Fibroblast of skin of left biceps (primary cell): ENCODE measurements at places on chromosomes 16 and 17.

DNA sequence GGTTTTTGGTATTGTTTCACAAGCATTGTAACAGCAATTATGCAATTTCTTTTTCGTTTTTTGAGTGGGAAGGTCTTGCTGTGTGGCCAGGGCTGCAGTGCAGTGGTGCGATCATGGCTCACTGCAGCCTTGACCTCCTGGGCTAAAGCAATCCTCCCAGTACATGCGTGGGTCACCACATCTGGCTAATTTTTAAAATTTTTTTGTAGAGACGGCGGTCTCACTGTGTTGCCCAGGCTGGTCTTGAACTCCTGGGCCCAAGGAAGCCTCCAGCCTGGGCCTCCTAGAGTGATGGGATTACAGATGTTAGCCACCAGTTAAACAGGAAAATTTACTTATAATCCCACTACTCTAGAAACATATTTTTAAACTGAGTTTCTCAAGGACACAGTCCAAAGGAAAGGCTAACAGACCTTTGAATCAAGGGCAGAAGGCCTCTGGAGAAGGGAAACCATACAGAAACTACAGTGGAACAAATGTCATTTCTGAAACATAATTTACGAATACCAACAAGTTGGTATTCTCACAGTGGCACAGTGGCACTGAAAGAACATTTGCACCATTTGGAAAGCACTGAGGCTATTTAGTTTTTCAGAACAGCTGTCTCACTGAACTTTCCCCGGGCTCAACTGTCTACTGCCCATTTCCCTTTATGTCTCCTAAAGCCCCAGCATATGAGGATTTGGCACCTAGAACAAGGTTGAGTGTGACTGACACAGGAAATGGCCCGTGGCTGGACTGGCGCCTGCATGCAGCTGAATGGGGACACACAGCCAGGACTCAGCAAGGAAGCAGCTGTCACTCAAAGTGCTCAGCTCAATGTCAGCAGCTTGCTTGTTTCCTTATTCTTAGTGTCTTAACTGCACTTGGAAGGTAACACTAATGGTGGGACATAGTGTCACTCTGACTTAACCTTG, 2.8 kb upstream of the PRKAR1A start:
- no peak for DNase-seq

DNA sequence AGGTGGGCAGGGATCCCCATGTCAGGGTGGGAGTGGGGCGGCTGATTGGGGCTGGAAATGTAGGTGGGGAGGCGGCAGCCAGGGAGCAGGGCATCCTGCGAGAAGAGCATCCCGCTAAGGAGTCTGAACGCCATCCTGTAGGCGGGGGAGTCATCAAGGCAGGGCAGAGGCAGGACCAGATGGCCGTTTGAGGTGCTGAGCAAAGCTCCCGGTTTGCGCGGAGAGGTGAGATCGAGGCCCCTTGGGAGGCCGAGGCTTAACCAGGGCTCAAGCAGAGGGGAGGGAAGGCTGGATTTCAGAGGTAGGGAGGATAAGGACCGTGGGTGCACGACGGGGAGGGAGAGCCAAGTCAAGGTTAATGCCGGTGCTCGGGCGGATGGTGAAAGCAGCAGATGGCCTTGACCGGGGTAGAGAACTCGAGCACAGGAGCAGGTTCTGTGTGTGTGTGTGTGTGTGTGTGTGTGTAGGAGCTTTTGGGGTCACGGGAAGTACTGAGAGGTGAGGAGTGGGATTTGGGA, 472 bp upstream of the NME2 start:
- DNase-seq: no peak

GRCh38 chr16:22663389-22664064, 150.4 kb upstream of the HS3ST2 start:
- no peak for DNase-seq

DNA sequence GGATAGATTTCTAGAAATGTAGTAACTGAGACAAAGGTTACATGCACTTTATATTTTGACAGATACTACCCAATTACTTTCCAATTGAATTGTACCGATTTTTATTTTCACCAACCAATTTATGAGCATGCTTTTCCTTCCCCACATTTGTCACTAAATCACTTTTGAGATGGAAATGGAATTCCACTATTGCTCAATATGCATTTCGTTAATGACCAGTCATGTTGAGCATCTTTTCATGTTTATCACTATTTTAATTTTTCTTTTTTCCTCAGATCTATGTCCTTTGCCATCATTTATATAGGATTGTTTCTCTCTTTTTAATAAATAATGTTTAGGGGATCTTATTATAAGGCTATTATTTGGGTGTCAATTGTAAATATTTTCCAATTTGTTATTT, 102.8 kb upstream of the SMIM36 start:
- DNase-seq: no peak

DNA sequence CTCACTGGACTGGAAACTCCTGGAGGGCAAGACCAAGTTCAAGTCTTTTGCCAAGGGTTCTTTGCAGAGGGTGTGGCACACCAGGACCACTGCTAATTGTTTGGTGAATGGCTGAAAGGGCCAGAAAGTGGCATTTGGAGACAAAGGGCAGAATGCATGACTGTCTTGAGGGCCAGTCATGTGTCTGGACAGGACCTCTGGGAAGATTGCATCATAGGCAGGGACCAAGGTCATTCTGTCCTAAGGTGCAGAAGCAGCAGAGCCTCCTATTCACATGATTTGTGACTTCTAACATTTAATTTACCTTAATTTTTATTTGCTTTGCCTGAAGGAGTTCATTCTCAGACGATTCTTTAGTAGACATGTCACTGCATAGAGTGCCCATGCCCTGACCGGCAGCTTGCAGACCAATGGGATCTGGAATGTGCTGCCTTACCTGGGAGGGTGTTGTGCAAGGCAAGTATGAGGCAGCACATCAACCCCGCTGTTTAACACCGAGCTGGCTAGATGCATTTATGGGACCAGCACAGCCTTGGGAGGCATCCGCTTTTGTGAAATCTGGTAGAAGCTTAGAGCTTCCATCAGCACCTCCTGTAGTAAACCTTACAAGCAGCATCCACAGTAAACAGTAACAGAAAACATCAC, 62.3 kb upstream of the MAF start:
- DNase-seq: no peak

DNA sequence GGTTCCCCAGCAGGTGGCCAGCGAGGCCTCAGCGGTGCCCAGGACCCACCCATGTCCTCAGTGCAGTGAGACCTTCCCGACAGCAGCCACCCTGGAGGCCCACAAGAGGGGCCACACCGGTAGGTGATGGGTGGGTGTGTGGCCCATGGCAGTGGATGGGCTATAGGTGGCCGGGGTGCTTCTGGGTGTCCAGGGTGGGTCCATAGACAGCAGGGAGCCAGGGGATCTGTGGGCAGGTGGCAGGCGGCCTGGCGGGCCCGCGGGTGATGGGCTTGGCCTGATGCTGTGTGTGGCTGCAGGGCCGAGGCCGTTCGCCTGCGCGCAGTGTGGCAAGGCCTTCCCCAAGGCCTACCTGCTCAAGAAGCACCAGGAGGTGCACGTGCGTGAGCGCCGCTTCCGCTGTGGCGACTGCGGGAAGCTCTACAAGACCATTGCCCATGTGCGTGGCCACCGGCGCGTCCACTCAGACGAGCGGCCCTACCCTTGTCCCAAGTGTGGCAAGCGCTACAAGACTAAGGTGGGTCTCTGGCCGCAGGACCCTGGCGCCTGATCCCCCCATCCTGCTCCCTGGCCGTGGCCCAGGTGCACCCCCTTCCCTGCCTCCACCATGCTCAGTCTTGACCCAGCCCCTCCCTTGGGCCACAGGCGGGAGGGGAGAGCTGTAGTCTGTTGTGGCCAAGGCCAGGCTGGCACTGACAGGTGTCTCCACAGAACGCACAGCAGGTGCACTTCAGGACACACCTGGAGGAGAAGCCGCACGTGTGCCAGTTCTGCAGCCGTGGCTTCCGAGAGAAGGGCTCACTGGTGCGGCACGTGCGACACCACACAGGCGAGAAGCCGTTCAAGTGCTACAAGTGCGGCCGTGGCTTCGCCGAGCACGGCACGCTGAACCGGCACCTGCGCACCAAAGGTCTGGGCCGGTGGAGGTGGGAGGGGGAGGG, 2.1 kb upstream of the DNASE1L2 start:
- DNase-seq: no peak

- no peak for DNase-seq
Measured at GRCh38 chr17:18956581-18956980, 4.6 kb downstream of the SLC5A10 start.

DNA sequence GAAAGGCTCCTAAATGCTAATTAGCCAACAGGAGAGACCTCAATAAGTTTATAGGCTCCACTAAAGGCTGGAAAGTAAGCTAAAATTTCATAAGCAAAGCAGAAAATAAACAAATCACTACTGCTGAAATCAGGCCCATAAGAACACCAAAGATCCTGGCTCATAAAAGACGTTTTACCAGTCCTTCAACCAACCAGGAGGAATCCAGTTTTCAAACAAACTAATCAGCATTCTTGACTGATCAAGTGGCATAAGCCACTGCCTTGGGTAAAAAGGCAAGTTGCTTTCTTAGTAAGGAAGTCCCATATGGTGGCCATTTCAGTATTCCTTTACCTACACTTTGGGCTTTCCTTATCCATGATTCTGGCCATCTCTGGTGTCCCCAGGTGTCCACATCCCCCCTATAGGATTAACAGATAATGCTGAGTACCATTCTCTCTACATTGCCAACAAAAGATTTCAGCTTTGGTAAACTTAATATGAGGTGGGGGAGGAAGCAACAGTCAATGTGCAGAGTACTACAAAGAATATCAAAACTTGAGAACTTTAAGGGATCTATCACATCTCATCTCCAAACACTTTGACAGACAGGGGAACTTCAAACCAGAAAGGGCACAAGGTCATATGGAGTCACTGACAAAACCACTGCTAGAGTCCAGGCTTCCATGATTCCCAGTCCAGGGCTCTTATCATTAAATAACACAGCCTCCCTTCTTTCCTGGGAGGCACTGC, 1.3 kb downstream of the TOM1L2 start:
- no peak for DNase-seq

DNA sequence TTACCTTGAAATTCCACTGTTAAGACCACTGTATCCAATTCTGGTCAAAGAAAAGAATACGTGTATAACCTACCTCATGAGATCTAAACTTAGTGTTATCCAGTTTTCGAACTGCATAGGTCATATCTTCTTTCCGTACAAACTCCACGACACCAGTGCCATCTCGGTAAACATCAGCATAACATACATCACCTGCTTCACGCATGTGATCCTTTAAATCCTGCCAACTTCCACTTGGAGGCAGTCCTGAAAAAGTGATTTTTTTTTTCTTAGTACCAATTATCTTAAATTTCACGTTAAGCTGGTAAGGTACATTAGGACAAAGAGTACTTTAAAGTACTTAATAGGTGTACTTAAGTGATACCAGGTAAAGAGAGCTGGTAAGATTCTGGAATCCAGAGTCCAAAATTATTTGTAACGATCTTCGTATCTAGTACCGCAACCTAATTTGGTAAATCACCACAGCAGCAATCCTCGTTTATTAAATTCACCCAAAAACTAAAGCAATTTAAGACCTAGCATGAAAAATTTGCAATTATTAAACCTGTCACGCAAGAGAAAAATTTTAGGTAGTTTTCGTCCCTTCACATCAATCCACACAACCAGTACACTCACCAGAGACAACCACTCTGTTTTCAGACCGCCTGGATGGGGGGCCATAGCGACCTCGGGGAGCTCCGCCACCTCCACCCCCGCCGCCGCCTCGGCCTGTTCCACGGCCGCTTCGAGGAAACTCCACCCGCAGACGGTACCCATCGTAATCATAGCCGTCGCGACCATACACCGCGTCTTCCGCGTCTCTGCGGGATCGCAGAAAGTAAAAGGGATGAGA, 1.1 kb downstream of the SRSF1 start:
- DNase-seq: no peak

DNA sequence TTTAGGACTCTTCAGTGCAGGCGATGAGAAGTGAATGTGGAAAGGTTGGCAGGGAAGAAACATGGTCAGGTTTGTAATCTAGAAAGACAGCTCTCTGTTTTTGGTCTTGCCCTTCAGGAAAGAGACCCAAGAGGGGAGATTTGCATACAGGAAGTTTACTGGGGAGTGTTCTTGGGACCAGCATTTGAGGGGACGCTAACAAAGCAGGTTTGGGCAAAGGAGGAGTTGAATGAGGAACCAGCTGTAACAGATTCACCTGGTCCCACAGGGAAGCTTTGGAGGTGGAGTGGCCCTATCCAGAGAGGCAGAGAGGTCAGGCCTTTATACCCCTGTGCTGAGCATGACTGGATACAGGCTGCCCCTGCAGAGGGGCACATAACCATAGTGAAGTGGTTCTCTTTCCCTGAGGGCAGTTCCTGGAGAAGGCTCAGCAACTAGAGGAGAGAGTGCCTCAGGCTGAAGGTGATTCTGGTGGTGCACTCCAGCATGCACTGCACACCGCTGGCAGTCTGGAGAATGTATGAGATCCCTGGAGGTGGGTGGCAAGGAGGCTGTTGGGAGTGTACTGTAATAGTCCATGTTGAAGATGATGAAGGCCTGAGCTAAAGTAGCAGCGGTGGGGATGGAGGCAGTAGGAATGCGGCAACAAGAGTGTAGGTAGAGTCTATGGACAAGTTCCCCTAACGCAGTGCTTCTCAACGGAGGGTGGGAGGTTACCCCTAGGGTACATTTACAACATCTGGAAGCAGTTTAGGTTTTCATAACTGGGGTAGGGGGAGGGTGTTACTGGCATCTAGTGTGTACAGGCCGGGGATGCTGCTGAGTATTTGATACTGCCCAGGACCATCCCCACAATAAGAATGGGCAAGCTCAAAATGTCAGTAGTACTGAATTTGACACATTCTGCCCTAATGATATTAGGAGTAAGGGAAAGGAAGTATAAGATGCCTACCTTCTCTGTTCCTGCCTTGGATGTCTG, 37.2 kb downstream of the MAP2K6 start:
- DNase-seq: no peak

- DNase-seq: no peak
Measured at GRCh38 chr17:63494300-63494928, 17.6 kb downstream of the ACE start.

GRCh38 chr16:85348911-85349334, 236.7 kb upstream of the CIBAR2 start:
- DNase-seq: no peak

DNA sequence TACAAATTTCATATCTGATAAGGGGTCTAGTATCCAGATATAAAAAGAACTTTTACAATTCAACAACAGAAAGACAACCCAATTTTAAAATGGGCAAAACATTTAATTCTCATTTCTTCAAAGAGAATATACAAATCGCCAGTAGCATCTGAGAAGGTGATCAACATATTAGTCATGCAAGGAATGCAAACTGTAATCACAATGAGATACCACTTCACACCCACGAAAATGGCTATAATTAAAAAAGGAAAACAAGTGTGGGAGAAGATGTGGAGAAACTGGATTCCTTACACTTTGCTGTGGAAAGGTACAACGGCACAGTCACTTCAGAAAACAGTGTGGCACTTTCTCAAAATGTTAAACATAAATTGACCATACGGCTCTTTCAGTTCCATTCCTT, 168.2 kb downstream of the VPS53 start:
- no peak for DNase-seq

GRCh38 chr17:77294761-77295160, 154.0 kb downstream of the SEC14L1 start:
- DNase-seq: no peak

DNA sequence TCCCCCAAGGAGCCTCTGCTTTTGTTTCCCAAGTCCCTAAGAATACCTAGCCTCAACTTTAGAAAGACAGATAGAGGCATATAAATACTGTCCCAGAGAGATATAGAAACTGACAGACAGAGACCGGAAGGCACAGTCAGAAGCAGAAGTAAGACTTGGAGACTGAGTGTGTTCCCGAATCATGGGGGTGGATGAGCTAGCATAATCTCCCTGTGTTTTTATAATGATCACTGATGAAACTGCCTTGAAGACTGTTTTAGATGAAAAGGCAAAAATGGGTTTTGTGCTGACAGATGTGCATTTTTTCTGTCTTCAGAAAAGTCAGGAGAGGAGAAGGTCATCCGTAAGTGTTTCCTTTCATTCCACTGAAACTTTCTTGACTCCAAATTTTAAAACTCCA, 8.3 kb upstream of the PSMD3 start:
- DNase-seq: no peak
